NCI-H2171 (cell line): ENCODE measurements at places on chromosomes 6 and 20.

GRCh38 chr20:24160563-24161281, 172.1 kb upstream of the GGTLC1 start:
- DNase-seq: peak; percentile 37

DNA sequence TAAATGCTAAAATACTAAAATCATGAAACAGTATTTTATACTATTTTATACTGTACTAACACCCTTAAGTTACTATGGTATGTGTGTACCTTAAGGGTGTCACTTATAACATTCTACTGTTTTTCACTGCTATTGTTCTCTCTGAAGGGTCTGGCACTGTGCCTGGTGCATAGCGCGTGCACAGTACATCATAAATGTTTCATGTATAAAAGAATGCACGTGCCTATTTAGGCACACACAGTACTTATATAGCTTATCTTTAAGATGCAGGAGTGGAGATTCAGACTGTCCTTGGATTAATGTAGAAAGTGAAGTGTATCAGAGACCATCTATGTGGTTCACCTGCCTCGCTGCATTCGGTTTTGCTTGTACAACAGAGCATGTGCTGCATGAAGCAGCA, 64.0 kb upstream of the SGK1 start:
- DNase-seq: no peak

- DNase-seq: peak; percentile 54
Measured at GRCh38 chr6:35485402-35485877, 11.4 kb downstream of the TEAD3 start.

DNA sequence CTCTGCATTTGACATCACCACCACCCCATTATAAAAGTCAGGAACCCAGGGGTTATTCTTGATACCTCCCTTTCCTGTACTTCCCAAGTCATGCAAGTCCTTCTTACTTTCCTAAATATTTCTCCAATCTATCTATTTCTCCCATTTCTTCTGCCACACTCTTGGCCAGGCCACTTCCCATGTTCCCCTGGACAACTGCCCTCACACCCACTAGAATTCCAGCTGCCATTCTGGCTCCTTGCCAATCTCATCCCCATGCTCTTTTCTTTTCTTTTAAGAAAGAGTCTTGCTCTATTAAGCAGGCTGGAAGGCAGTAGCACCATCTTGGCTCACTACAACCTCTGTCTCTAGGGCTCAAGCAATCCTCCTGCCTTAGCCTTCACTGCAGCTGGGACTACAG, 15.2 kb downstream of the DEFB132 start:
- no peak for DNase-seq

- DNase-seq: no peak
Measured at GRCh38 chr6:21033575-21034026, 499.3 kb downstream of the CDKAL1 start.

DNA sequence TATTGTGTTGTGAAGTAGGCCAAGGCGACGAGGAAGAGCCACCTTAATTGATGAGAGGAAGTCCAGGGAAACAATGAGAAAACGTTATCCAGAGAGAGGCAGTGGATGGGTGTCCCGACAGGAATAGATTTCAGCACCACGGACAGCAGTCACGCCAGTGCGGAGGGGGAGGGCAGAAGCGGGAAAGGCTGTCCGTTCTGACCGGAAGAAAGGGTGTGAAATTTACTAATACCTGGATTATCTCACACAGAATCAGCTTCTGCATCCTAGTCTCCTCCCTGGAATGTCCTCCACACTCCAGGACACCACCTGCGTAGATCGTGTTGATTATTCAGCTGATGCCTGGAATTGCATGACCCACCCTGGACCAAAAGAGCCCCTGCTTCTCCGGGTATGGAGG, 7.4 kb upstream of the BPIFA3 start:
- no peak for DNase-seq

DNA sequence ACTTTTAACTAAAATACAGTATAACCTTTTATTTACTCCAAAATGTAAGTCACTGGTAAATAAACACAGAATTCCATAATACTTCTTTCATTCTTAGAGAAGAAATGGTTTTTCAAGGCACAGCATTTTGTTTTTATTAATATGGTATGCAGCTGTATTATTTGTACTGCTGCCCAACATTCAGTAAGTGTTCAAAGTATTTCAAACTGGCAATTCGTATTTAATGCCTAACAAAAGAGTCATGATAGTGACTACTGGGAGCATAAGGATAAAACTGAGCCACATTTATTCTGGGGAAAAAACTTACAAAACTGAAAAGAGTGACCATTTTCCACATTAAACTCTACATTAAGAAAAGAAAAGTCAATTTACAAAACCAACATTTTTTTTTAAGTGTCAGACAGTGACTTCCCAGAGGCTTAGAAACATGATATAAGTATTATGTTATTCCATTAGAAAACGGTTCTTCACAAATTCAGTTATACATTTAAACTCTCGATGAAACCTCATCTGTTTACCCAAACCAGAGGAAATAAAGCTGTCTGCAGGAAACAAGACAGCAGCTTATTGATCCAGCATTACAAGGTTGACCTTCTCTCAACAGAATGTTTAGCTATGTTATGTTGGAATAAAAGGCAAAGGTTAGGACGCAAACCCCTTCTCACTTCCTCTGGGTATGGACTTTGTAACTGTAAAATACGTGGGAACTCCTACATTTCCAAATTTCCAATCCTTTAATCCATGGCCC, 24.3 kb downstream of the EPB41L2 start:
- no peak for DNase-seq

DNA sequence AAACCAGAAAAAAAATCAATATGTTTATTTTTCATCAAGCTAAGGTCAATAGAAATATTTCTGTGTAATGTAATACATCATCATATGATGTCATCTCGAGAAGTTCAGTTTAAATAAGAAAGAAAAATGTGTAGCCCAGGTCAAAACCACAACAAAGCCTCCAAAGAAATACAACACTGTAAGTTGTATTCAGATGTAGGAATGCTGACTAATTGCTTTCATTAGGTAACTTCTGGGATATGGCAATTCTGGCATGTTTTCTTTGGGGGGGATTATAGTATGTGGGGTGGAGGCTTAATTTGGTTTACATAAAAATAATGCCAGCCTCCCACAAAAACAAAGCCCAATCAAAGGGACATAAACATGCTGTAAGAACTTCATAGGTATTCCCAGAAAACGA, 881.8 kb upstream of the CITED2 start:
- no peak for DNase-seq

- no peak for DNase-seq
Measured at GRCh38 chr6:6730831-6731230, 142.3 kb downstream of the LY86 start.

GRCh38 chr6:31366693-31367470, 9.9 kb upstream of the HLA-B start:
- peak; percentile 67 for DNase-seq

GRCh38 chr6:143119260-143119659, 58.6 kb downstream of the AIG1 start:
- no peak for DNase-seq

DNA sequence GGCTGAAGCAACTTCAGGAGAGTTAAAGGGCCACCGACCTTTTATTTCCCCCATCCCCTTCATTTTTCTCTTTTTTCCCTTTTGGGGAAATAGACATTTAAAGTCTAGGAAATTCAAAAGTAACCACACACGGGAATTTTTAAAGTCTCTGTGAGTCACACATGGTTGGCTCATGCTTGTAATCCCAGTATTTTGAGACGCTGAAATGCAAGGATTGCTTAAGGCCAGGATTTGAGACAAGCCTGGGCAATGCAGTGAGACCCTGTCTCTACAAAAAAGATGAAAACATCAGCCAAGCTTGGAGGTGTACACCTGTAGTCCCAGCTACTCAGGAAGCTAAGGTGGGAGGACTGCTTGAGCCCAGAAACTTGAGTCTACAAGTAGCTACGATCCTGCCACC, 34.2 kb downstream of the KATNA1 start:
- DNase-seq: no peak

DNA sequence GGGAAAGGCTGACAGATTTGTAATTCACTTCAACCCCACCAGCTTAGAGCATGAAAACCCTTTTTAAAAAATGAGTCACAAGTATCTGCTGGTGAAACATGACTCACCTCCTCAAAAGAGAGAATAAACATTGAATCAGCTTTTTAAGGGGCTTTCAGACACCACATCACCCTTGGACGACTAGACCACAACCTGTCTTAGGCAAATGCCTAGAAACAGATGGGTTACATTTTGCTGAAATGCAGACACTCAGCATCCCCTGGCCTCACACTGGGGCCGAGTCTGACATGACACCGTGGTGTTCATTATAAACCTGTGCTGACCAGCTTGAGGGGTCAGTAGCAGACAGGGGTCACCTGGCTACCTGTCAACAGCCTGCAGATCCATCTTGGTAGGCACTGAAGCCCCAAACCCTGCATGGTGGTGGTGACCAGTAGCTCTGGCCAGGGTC, 175.3 kb upstream of the CST7 start:
- DNase-seq: no peak

GRCh38 chr6:24818346-24818745, 19.6 kb upstream of the ARMH2 start:
- DNase-seq: no peak

- peak; percentile 47 for DNase-seq
Measured at GRCh38 chr20:39049684-39050554, 87.8 kb downstream of the DHX35 start.

GRCh38 chr6:40852779-40853373, 186.1 kb downstream of the UNC5CL start:
- no peak for DNase-seq

GRCh38 chr6:132969196-132969595, 154.8 kb downstream of the RPS12 start:
- DNase-seq: no peak

DNA sequence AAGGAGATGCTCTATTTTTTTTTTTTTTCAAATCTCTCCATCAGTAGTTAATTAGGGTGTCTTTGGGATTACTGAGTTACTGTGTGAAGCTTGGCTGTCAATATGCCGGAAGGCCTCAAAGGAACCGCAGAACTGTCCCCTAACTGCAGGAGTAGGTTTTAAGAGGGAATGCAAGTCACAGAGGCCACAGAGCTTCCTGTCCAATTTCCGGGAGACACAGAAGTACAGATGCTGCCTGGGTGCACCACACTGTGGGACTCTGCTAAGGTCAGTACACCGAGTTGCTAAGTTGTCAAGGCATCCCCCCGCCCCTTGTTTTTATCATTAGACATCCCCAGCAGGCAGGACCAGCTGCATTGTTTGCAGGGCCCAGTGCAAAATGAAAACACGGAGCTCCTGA, 120.2 kb upstream of the RAB32 start:
- no peak for DNase-seq

DNA sequence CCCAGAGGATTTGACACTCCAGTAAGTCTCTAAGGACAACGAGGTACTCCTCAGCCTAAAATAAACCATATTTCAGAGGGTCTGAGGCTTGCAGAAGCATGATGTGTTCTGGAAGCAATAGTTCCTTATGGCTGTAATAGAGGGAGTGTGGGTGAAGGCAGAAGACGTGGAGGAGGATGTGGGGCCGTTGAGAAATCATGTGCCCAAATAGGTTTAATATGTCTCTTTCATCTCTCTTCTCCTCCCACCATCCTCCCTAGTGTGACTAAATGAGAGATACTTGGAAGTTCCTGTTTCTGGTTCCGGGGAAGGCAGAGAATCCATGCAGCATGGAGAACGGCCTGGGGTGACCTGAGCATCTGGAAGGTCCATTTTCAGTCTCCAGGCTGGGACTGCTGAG, 174.0 kb upstream of the RSPO3 start:
- DNase-seq: no peak

GRCh38 chr6:17971128-17972073, 16.0 kb downstream of the KIF13A start:
- DNase-seq: no peak

DNA sequence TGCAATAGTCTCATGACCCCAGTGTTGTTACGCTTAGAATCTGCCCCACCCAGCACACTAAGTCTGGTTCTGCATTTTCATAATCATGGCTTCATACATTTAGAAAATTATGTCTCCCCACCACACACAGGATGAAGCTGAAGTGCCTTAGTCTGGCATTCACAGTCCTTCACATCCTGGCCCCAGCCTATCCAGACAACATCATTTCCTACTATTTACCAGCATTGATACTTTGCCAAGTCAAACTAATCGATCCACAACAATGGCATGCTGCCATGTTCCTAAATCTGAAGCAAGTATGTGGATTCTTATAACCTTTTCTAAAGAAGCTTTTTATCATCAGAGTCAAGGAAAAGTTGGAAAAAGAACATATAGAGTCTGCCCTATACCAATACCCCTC, 132.4 kb upstream of the FBXL4 start:
- DNase-seq: no peak
